GM04503 (cell line): ENCODE measurements at places on chromosomes 16 and 17.

GRCh38 chr17:72064606-72065193 lies 56.1 kb upstream of the SOX9 start:
- DNase-seq, result no peak

DNA sequence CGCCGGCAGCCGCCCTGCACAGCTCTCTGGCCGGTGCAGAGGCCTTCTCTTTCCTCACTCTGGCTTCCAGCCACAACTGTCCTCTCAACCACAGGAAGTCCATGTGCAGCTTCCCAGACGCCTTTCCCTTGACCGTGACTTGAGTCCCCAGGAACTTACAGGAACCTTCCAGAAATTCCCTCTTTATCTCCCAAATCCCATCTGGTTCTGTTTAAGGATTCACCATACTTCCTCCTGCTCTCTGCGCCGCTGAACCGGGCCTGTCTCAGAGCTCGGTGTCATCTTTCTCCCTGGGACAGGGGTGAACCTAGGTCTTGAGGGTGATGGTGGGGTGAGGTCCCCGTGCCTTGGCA lies 65.2 kb upstream of the ZNF469 start:
- DNase-seq, result peak; percentile 71

DNA sequence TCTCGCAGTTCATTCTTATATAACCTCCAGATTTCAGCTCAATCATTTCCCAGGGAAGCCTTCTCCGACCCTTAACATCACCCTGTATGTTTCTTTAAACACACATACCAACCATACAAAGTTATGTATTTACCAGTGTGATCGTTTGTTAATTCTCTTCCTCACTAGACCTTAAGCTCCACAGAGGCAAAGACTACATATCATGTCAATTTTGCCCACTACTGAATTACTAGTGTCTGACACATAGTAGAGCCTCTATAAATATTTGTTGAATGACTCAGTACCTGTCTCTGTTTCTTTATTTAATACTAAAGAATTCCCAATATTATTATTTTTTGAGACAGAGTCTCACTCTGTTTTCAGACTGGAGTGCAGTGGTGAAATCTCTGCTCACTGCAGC lies 137.2 kb downstream of the SHISA9 start:
- no peak for DNase-seq

GRCh38 chr16:50193594-50193993 lies 40.5 kb downstream of the TENT4B start:
- DNase-seq, result no peak

GRCh38 chr17:75521951-75522727 lies 3.4 kb upstream of the LLGL2 start:
- DNase-seq, result no peak

- DNase-seq, result no peak
These were observed 3.2 kb downstream of the MAP1LC3B start for GRCh38 chr16:87395181-87395842.

- DNase-seq, result no peak
These were observed 62.6 kb downstream of the PRKCA start for GRCh38 chr17:66364990-66365490.

GRCh38 chr16:89094252-89094879 lies 714 bp downstream of the ACSF3 start:
- no peak for DNase-seq

- DNase-seq, result no peak
These were observed 13.5 kb downstream of the NME3 start for GRCh38 chr16:1757714-1758461.

- no peak for DNase-seq
These were observed 752 bp downstream of the TBC1D24 start for GRCh38 chr16:2475413-2476344.

DNA sequence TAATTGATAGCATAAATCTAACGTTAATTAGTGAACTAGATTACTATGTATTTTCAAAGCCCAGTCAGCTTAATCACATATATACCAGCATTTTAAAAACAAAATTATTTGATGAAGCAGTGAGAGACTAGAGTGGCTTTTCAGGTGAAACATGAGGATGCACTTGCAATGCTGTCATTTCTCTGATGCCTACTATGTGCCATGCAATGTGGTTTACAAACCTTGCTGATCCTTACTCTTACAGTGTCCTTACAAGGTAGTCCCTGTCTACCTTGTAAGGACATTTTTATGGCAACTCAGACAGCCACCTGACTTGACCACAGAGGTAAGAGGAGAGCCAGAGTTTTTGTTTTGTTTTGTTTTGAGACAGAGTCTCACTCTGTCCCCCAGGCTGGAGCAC lies 42.7 kb downstream of the CYB5B start:
- DNase-seq, result no peak

- no peak for DNase-seq
These were observed 69.7 kb upstream of the CHMP6 start for GRCh38 chr17:80921741-80922579.

DNA sequence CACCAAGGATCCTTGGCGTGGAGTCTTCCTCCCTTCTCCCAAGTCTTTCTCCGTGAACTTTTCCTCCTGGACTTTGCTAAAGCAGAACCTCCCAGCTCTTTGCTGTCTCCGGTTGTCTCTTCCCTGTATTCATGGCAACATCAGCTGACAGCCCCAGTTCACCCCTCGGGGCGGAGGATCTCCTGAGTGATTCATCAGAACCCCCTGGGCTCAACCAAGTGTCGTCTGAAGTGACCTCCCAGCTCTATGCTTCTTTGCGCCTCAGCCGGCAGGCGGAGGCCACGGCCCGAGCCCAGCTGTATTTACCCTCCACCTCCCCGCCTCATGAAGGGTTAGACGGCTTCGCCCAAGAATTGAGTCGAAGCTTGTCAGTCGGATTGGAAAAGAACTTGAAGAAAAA lies 943 bp downstream of the CNTROB start:
- DNase-seq, result no peak

DNA sequence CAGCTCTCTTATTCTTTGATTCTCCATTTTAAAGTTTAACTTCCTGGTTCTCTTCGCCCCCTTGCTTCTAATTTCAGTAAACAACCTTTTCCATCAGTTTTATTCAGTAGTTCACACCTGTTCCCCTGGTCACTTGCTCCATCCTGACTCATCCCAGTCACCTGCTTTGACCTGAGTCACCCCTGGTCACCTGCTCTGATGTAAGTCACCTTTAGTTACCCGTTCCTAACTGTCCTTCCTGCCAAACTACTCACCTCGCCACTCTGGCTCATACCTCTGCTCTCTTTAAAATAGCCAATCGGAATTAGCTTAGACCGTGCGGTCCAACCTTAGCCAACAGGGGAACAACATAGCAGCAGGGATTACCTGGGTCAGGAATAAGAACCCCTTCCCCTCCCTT lies 4.7 kb upstream of the NLRC5 start:
- no peak for DNase-seq

- no peak for DNase-seq
These were observed 526 bp downstream of the MOSMO start for GRCh38 chr16:22008215-22009059.

DNA sequence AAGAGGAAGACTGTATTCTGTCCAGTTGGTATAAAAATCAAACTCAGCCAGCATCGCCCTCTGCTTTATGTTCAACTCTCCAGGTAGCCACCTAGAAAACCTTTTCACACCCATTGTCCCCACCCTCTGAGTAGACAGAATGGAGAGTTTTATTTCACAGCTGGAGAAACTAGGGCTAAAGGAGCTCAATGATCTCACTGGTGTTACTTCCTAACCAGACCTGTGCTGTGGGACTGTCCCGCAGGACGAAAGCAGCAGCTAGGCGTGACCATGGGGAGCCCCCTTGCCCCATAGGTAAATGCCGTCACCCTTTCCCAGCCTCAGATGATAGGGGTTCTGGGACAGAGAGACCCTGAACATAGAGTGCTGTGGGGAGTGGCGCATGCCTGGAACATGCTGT lies 67.7 kb downstream of the CYLD start:
- DNase-seq, result no peak
